ENCODE measurements at places on chromosomes 13 and 19.
A peak's percentile ranks its signal among the peaks of the same experiment; 100 is the strongest.

DNA sequence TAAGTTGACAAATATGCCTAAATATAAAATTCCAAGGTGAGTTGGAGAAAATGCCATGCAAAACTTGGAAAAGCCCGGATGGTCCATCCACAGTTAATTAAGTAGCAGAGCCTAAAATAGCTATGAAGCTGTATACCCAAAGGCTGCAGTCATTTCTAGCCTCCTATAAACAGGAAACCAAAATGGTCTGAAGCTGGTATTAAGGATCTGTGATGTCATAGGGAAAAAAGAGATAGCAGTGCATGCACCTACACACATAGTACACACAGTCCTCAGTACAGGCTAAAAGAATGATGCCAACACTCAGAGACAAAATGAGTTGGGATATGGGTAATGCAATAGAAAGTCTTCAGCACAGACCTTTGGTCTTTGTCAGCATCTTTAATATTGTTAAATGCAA, 736.9 kb downstream of the EFNB2 start:
- DNase-seq = no peak

GRCh38 chr19:32308431-32309077, 36.9 kb upstream of the ZNF507 start:
- DNase-seq = no peak

DNA sequence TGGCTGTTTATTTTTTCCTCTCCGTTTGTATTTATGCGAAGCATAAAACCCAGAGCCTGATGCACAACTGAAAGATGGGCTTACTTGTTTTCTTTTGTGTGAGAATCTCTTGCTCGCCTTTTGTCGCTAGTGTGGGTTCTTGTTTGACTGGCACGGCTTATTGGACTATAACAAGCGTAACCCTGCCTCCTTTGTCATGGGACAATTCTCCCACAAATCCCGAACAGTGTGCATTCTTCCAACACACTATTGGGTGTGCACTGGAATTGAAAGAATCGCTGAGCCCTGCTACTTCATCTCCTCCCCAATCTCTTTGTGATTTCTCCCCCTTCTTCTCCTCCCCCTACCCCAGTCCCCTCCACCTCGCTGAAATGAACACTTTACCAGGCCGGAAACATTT, 110.8 kb downstream of the ZIC5 start:
- DNase-seq = no peak

- no peak for DNase-seq
Measured at GRCh38 chr19:41408256-41408655, 10.6 kb downstream of the BCKDHA start.

DNA sequence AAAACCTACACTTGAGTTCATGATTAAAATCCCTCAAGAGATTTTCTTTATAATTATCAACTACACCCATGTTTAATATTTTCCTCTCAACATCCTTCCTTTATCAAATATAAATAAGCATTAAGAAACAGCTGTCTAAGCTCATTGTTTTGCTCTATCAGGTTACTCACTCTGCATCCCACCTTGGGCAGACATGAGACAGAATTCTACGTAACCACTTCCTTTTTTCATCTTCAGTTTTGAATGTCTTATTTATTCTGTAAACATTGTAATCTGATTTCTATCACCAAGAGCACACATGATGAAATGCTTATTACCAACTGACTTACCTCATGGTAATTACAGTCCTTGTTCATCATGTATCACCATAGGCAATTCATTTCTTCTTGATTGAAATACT, 1256.6 kb upstream of the ATXN8OS start:
- no peak for DNase-seq

DNA sequence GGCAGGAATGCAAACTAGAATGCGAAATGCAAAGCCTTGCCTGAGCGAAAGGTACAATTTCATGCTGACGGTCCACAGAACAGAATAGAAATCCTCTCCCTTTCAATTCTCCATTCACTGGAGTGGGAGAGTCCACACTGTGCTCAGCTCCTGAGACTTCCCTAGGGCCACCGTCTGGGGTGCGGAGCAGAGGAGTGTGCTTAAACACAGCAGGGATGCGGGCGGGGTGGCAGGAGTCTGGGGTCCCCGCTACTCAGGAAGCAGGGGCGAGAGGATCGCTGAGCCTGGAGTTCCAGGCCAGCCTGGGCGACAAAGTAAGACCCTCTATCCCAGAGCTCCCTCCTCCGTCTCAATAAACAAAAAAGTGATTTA, 552 bp upstream of the ZNF816 start:
- DNase-seq = no peak

- DNase-seq = no peak
Measured at GRCh38 chr19:5292822-5293611, 47.6 kb downstream of the PTPRS start.

DNA sequence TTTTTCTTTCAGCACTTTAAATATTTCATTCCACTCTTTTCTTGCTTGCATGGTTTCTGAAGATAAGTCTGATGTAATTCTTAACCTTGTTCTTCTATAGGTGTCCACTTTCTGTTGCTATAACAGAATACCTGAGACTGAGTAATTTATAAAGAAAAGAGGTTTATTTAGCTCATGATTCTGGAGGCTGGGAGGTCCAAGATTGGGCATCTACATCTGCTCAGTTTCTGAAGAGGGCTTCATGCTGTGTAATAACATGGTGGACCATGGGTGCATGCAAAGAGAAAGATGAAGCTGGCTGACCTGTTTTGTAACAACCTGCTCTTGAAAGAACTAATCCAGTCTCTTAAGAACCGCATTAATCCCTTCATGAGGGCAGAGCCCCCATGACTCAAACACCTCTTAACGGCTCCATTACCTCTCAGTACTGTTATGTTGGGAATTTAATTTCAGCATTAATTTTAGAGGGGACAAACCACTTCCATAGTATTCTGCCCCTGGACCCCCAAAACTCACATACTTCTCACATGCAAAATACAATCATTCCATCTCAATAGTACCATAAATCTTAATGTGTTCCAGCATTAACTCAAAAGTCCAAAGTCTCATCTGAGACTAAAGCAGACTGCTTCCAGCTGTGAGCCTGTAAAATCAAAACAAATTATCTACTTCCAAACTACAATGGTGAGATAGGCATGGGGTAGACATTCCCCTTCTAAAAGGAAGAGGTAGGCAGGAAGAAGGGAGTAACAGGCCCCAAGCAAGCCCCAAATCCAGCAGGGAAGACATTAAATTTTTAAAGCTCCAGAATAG, 9.6 kb upstream of the FGF9 start:
- DNase-seq = no peak

DNA sequence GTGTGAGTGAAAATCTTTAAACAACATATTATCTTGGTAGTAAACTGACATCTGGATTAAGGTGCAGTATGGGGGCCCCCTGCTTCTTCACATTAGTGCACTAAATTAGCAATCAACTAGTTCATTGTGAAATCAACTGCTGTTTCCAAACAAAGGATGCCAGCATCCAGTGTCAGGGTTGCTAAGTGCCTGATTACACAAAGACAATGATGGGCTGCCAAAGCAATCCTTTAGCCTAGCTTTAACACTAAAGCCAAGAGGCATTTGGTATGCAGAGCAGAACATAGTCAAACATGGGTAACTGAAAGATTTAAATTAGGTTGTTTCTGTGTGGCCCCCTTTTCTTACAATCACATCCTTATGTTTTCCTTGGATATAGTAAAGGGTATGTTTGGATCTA, 543.1 kb upstream of the SLITRK5 start:
- DNase-seq = no peak

DNA sequence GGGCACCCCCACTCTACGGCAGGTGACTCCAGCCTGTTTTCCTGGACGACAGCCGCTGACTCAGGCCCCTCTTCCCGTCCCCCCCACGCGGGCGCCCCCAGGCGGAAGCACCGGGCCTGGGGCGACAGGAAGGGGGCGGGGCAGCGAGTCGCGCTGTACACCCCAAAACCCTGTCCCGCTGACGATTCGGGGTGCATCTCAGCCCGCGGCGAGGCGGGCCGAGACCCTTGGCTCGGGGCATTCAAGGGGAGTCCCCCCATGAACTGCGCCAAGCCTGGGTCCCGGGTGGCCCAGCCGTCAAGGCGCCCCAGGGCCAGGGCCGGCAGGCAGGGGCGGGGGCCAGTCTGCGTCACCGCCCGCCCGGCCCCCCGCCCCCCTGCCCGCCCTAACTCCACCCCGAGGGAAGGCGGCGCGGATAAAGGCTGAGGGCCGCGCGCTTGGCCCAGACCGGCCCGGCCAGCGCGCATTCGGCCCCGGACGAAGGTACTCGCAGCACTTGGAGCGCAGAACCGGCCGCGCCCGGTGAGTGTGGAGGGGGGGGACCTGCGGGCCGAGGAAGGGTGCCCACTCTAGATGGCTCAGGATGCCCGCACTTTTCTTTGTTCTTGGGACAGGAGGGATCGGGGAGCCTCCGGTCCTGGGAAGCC, at the start of gene MIDN:
Gene MIDN, plus strand, starts transcription at position 445 of the 647 bp plus-strand sequence. CDS start 1,714 bp downstream, outside the sequence.
- peak; percentile 78 for DNase-seq

DNA sequence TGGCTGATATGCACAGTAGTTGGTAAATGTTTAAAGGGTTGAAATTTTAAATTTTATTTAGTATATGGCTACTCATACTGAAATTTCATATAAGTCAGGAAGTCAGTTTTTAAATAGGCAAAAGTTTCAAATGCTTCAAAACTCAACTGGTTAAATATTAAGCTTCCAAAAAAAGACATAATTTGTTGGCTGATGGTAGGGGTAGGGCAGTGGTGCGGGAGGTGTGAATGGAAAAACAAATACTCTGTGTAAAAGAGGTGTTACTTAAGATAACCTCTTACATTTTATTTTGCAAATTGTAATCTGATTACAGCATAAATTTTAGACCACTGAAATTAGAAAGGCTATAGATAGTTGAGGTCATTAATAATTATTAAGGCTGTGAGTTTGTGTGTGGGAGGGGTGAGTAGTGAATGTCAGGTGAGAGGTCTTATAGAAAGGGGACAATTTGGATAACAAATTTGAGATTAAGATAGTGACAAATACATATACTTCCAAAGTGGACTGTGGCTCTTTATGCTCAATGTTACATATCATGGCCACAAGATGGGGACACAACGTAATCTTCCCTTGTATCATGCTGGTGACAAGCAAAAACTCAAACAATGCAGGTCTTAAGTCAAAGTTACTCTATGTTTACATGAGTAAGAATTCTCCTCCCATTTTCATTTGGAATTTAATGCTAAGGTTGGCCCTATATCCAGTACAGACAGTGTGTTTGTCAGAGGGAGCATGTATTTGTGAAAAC, 36.6 kb upstream of the OXGR1 start:
- DNase-seq = no peak

DNA sequence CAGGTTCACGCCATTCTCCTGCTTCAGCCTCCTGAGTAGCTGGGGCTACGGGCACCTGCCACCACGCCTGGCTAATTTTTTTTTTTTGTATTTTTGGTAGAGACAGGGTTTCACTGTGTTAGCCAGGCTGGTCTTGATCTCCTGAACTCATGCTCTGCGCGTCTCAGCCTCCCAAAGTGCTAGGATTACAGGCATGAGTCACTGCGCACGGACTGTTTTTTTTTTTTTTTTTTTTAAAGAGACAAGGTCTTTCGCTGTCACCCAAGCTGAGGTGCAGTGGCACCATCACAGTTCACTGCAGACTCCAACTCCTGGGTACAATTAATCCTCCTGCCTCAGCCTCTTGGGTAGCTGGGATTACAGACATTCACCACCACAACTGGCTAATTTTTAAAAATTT, 8.2 kb upstream of the ADAMTS10 start:
- no peak for DNase-seq

DNA sequence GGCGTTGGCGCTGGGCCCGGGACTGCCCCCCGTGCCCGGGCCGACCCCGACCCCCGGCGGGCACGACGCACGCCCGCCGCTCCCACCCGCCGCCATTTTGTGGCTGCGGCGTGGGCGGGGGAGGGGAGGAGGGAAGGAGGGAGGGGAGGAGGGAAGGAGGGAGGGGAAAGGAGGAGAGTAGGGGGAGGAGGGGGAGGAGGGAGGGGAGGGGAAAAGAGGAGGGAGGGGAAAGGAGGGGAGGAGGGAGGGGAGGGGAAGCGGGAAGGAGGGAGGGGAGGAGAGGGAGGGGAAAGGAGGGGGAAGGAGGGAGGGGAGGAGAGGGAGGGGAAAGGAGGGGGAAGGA, at the start of gene BTBD2:
Gene BTBD2, minus strand, starts transcription at position 107 of the 343 bp plus-strand sequence. Its CDS starts 11 bp downstream, at position 96.
- peak; percentile 61 for DNase-seq

DNA sequence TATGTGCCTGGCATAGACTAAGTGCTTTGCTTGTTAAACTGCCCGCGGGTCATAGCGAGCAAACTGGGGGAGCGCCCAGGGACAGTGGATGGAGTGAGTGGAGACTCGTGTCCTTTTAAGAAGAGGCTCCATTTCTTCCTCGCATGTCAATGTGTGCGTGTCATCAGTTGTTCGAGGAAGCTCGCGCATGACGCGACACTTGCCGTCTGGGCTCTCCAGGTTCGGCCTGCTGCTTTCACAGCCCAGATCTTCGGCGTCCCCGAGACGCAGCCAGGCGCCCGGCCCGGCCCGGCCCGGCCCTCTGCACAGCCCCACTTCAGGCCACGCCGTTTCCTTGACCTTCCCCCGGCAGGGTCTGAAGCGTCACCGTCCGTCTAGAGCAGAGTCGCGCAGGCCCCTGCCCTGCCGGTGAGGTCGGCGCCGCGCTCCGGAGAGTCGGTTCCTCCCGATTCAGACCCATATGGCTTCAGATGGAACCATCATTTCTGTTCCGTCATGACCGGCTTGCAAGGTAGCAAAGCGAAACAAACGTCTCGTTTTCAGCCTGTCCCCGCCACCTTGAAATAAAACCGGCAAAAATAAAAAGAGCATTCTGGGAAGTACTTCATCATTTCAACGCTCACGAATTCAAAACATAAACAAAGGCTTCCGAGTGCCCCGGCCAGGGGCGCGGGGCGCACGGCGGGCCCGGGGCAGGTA, 599 bp upstream of the ARHGEF7 start:
- DNase-seq = peak; percentile 82

GRCh38 chr19:48862827-48863226, 5.6 kb downstream of the PLEKHA4 start:
- DNase-seq = no peak

DNA sequence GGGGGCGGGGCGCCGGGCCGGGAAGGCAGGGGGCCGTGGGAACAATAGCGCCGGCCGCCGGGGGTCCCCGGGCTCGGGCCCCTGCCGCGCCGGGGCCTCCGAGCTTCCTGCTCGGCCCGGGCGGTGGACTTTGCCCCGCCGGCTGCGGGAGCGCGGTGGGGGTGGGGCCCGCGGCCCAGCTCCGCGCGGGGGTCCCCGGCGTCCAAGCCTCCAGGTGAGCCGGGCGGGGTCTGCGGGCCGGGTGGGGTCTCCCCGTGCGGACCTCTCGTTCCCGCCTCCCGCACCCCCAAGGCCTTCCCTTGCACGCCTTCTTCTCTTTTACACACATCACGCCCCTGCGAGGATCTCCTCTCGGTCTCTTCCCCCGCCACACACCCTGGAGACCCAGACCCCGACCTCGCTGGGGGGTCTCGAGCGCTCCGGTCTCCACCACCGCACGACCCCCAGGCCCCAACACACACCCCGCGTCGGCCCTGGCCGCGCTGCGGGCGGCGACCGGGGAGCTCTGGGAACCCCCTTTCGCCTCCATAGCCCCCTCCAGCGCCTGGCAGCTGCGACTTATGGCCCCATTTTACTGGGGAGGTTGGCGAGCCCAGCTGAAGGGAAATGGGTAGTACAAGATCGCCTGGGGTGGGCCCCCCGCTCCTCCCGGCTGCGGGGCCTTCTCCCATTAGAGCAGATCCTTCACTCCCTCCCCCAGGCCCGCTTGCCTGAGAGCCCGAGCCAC, 711 bp downstream of the CAMSAP3 start:
- no peak for DNase-seq

Measured in NCI-H774 (cell line).